ENCODE measurements at places on chromosomes 3 and 15. TPM values are rescaled to one million over a fixed set of nuclear protein-coding genes. Genes with fewer than 3 reads are reported as not detected.
A peak's percentile ranks its signal among the peaks of the same experiment; 100 is the strongest.

- no peaks in the 10 kb centered on the region for H3K27me3 ChIP-seq
- DNase-seq = no peak
- no peak overlapping the region for H3K4me3 ChIP-seq
- H3K36me3 ChIP-seq = no peaks in the 10 kb centered on the region
- no peak overlapping the region for H3K27ac ChIP-seq
- H3K4me1 ChIP-seq = no peaks in the 10 kb centered on the region
These were observed 277.7 kb upstream of the ZNF717 start for GRCh38 chr3:76063019-76063418.

GRCh38 chr3:28151608-28152228, 89.7 kb upstream of the CMC1 start:
- no peak for DNase-seq
- H3K4me1 ChIP-seq = peaks cover 6% of the 10 kb centered on the region
- H3K27me3 ChIP-seq = no peaks in the 10 kb centered on the region
- no peak overlapping the region for H3K27ac ChIP-seq
- no peaks in the 10 kb centered on the region for H3K36me3 ChIP-seq

Gene RPP25
- total RNA-seq = 0.54 TPM

Gene GSK3B
- 45.4 TPM for total RNA-seq

DNA sequence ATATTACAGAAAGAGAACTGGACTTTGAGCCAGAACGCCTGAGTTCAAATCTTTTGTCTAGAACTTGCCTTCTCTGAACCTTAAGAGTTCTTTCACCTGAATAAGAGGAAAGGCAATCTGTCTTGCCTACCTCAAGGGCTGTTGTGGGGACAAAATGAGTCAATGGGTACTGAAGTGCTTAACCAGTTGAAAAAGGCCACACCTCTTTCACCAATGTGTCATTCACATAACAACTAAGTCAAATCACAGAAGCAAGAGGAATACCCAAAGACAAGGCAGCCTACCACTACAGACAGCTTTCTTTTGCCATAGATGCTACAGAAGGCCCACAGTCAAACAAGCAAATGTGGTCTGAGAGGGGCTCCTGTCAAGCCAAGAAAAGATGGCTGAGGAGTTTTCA, 39.7 kb downstream of the NBEAL2 start:
- peaks cover 39% of the 10 kb centered on the region for H3K36me3 ChIP-seq
- peak overlapping the region; percentile 42 for H3K27ac ChIP-seq
- peaks cover 34% of the 10 kb centered on the region for H3K4me1 ChIP-seq
- H3K4me3 ChIP-seq = no peak overlapping the region
- H3K27me3 ChIP-seq = no peaks in the 10 kb centered on the region
- DNase-seq = peak; percentile 84

GRCh38 chr3:45864760-45865519, 21.4 kb upstream of the CCR9 start:
- peaks cover 11% of the 10 kb centered on the region for H3K4me1 ChIP-seq
- no peaks in the 10 kb centered on the region for H3K36me3 ChIP-seq
- no peak overlapping the region for H3K4me3 ChIP-seq
- DNase-seq = peak; percentile 28

Gene KLHL40
- not detected for total RNA-seq

- H3K27ac ChIP-seq = no peak overlapping the region
- H3K4me1 ChIP-seq = no peaks in the 10 kb centered on the region
- H3K4me3 ChIP-seq = no peak overlapping the region
- H3K36me3 ChIP-seq = no peaks in the 10 kb centered on the region
- H3K27me3 ChIP-seq = peaks cover 8% of the 10 kb centered on the region
These were observed 28.5 kb upstream of the LRRC34 start for GRCh38 chr3:169841171-169841570.

Gene NR1I2
- 0.20 TPM for total RNA-seq

GRCh38 chr15:64478863-64479262, 18.5 kb downstream of the ZNF609 start:
- H3K27ac ChIP-seq = no peak overlapping the region
- no peak overlapping the region for H3K4me3 ChIP-seq
- no peaks in the 10 kb centered on the region for H3K27me3 ChIP-seq
- no peak for DNase-seq

Gene CPNE9
- not detected for total RNA-seq

DNA sequence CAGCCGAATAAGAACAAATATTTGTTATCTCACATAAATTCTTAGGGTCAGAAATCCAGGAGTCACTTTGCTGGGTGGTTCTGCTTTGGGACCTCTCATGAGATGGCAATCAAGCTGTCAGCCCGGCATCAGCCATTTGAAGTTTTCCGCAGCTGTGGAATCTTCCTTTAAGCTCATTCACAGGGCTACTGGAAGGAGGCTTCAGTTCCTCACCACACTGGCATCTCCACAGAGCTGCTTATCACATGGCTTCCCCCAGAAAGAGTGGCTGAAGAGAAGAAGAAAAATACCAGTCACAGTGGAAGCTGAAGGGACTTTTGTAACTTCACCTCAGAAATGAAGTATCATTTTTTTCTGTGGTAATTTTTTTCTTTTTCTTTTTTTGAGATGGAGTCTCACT, 267.7 kb downstream of the CHL1 start:
- H3K36me3 ChIP-seq = no peaks in the 10 kb centered on the region
- no peak overlapping the region for H3K4me3 ChIP-seq
- no peaks in the 10 kb centered on the region for H3K27me3 ChIP-seq
- no peaks in the 10 kb centered on the region for H3K4me1 ChIP-seq
- no peak overlapping the region for H3K27ac ChIP-seq
- DNase-seq = no peak

Gene KCNMB2
- total RNA-seq = not detected

GRCh38 chr15:80679167-80679803, 15.8 kb upstream of the ABHD17C start:
- no peaks in the 10 kb centered on the region for H3K36me3 ChIP-seq
- DNase-seq = no peak
- no peak overlapping the region for H3K27ac ChIP-seq
- no peaks in the 10 kb centered on the region for H3K4me1 ChIP-seq

Gene HGD
- total RNA-seq = 4.7 TPM

Data from CD4-positive, CD25-positive, alpha-beta regulatory T cell (primary cell).